ENCODE measurements at places on chromosomes 5 and 9.

DNA sequence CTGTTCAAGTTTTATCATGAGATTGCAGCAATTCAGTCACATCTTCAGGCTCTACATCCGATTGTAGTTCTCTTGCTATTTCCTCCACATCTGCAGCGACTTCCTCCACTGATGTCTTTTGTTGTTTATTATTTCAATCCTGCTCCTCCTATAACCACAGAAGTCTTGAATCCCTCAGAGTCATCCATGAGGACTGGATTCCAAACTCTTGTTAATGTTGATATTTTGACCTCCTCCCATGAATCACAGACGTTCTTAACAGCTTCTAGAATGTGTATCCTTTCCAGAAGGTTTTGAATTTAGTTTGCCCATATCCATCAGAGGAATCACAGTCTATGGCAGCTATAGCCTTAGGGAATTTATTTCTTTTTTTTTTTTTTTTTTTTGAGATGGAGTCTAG, 3.6 kb downstream of the FBXO38 start:
- peak; percentile 70 for DNase-seq

- no peak for DNase-seq
Measured at GRCh38 chr5:179792612-179793467, 946 bp upstream of the LTC4S start.

DNA sequence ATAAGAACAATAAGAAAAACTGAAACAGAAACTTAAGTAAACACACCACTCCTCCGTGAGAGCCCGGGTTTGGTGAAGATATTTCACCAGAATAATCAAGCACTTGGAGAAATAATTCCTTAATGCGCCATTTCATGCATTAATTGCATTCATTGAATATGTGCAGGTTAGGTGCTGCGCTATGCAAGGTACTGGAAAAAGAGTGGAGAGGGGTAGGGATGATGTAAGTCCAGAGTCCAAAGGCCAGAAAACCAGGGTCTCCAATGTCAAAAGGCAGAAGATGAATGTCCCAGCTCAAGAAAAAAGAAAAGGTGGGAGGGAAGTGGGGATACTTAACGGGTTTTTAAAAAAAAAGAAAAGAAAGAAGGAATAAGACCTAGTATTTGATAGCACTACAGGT, 669 bp upstream of the ZFP37 start:
- DNase-seq: no peak

- DNase-seq: no peak
Measured at GRCh38 chr9:112887381-112887780, 3.3 kb downstream of the SLC46A2 start.

- no peak for DNase-seq
Measured at GRCh38 chr9:114989600-114990410, 59.4 kb upstream of the TNFSF8 start.

DNA sequence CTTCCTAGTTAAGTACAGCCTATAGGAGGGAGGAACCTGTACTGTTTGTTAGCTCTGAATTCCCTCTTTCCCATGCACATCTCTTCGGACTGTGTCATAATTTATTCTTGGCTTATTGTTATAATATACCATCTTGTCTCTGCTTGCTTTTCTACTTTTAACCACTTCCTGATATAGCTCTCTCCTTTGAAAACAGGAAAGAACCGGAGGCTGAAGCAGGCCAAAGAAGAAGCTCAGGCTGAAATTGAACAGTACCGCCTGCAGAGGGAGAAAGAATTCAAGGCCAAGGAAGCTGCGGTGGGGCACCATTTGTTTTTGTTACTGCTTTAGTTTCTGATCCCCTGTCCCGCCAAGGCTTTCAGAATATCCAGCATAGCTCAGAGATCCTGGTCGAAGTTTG, 4.8 kb downstream of the ATP6V1G1 start:
- no peak for DNase-seq

- DNase-seq: no peak
Measured at GRCh38 chr5:119470851-119471451, 18.7 kb downstream of the HSD17B4 start.

- no peak for DNase-seq
Measured at GRCh38 chr5:120101771-120102170, 362.3 kb upstream of the PRR16 start.

DNA sequence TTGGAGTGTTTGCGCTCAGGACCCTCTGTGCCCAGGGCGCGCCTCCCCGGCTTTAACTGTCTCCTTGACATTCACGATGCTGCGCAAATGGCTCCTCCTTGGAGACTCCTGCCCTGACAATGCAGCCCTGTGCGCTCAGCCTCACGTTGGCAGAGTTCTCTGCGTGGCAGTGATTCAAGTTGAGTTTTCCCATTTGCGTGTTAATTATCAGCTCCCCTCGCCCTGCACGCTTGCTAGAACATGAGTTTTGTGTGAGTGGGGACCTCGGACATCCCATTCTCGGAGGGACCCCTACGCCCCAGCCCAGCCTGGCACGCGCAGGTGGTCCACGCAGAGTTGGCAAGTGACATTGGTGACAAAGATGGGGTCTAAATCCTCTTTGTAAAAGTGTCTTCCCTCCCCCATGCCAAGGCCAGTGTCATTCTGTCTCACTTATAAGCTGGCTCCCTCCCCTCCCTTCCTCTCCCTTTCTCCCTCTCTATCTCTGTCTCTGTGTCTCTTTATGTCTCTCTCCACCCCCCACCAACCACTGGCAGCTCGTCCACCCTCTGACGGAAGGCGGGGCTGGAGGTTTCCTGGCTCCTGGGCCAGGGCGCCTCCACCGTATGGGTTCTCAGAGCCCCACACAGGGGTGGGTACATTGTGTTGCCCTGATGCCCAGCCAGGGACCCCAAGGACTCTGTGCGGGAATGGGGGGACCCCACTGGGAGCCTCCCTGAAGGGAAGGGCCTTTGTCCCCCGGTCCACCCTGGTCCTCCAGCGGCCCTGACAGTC, 169.3 kb downstream of the OLFM1 start:
- DNase-seq: no peak

DNA sequence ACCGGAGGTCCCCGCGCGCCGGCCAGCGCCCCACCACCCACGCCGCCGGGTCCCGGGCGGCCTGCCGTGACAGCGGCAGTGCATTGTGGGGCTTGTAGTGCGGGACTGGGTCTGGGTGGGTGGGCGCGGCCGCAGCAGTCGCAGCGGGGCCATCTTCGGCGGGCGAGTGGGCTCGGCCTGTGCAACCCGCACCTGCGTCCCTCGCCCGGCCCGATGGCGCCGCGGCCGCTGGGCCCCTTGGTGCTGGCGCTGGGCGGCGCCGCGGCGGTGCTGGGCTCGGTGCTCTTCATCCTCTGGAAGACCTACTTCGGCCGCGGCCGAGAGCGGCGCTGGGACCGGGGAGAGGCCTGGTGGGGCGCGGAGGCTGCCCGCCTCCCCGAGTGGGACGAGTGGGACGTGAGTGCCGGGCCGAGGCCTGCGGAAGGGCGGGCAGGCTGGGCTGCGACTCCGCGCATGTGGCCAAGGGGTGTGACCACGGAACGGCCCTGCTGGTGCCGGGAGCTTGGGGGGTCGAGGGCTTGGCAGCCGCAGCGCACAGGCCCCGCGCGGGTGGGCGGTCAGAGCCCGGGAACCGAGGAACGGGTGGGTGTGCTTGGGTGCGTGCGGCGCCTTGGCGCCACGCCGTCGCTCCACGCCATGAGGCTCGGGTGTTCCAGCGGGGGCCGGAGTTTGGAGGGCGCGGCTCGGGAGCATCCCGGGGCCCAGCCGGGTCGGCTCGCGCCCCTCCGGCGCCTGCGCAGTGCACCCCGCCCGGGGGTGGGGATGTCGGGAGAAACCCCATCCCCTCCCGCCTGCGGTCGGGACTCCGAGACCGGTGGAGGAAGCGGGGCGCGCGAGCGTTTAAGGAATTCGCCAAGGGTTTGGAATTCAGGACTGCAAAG, at the start of gene ARL10:
Gene ARL10, plus strand, starts transcription at position 137 of the 881 bp plus-strand sequence. Its CDS starts 77 bp downstream, at position 214.
- DNase-seq: no peak

- no peak for DNase-seq
Measured at GRCh38 chr9:112997236-112997941, 14.6 kb downstream of the ZNF883 start.

DNA sequence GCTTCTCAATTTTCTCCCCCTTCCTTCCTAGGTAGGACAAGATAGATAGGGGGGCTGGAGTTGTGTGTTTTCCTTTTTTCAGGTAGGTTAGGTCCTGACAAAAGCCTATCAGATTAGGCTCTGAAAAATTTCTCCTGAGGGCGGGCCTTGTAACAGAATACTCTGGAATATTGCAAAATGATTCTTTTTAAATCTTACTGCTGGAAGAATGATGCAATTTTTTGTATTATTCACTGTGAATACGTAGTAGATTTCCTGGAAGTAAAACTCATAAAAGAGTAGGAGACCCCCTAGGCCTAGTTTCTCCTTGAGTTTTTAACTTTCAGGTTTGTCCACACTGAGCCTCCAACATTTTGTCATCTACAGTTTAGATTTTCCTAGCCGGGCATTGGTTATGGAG, 1701.8 kb downstream of the EFNA5 start:
- no peak for DNase-seq

DNA sequence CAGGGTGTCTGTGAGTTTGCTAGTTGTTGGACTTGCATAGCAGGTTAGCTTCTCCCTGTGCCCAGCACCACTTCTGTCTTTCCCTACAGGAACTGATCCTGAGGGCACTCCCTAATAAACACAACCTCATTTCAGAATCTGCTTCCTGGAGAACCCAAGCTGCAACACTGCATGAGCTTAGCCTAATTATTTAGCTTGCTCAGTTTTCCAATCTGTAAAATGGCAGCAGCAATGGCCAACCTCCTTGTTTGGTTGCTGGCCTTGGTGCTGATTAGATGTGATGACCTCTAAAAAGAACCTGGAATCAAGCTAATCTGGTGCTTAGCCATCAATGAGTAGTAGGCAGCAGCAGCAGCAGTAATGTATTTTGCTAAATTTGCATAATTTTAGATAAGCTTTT, 133.9 kb downstream of the ADCY2 start:
- DNase-seq: no peak

- DNase-seq: no peak
Measured at GRCh38 chr9:90770182-90770738, 31.4 kb upstream of the SYK start.

DNA sequence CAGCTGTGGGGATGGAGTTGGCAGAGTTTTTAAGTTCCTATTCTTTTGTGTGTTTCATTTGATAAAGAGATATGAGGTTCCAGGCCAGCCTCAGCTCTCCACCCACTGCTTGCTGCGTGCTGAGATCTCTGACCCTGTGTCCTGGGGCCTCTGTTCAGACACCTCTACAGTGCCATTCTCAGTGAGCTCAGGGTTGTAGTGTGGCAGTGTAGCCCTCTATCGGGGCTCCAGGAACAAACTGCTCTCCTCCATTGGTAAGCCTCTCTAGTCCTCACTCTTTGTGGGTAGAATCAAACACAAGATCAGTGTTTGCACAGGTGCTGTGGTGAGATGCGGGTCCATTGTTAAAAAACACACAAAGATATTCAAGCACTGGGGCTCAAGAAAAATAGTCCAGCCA, 386.6 kb upstream of the RPS23 start:
- no peak for DNase-seq

DNA sequence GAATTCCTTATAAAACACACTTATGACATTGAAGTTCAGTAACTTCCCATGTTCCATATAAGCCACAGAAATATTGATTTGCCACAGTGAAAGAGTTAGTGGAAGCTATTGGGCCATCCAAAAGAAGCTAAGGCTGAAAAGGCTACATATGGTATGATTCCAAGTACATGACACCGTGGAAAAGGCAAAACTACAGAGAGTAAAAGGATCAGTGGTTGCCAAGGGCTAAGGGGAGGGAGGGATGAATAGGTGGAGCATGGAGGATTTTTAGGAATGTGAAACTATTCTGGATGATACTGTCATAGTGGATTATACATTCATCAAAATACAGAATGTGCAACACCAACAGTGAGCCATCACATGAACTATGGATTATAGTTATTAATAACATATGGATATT, 109.7 kb downstream of the F2RL2 start:
- no peak for DNase-seq

- DNase-seq: no peak
Measured at GRCh38 chr9:19939734-19940278, 151.0 kb upstream of the SLC24A2 start.

DNA sequence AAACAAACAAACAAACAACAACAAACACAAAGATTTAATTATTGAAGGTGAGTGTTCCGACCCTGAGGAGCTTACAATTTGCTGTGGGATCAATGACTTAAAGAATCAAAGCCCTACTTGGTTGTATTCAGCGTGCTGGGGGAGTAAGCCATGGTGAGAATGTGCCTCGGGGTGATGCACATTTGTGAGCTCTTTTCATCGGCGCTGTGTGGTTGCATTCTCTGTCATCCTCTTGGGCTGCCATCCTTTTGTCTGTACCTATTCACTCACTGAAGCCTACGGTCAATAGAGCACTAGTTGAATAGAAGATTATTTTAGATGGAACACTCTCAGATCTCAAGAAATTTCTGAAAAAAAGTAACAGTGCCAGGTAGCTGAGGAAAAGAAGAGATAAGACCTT, 203.9 kb downstream of the CTNND2 start:
- no peak for DNase-seq

GRCh38 chr5:2196989-2197619, 314.4 kb upstream of the IRX4 start:
- DNase-seq: no peak

- DNase-seq: no peak
Measured at GRCh38 chr9:124602632-124603031, 95.4 kb upstream of the NR5A1 start.

GRCh38 chr9:114602620-114603019, 8.5 kb upstream of the TMEM268 start:
- no peak for DNase-seq

GRCh38 chr9:112864403-112864802, 26.3 kb downstream of the SLC46A2 start:
- DNase-seq: no peak

DNA sequence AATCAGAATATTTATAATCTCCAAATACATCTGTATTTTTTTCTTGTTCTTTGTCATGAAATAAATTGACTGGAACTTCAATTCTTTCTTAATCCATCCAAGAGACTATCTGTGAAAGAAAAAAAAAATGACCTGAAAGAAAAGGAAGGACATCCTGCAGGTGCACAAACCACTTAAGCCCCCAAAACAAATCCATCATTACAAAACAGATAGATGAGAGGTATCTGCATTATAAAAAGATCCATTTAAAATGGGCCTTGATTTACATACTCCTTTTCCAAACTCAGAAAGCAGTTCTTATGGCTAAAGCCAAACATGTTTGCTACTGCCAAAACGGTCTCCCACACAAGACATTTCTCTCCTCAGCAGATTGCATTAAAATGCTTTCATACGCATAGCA, 85.5 kb downstream of the ELAVL2 start:
- no peak for DNase-seq

GRCh38 chr9:132630811-132631210, 39.0 kb downstream of the DDX31 start:
- DNase-seq: no peak

- DNase-seq: no peak
Measured at GRCh38 chr9:131774636-131775035, 34.8 kb upstream of the RAPGEF1 start.

- no peak for DNase-seq
Measured at GRCh38 chr9:108322326-108323098, 533.3 kb downstream of the ACTL7B start.

- no peak for DNase-seq
Measured at GRCh38 chr9:113601656-113602055, 138.1 kb downstream of the RGS3 start.
